IMR-90 (cell line): ENCODE measurements at places on chromosomes 4 and X. TPM values are rescaled to one million over a fixed set of nuclear protein-coding genes. Genes with fewer than 3 reads are reported as not detected.

GRCh38 chrX:153414856-153415510, 3.7 kb downstream of the ZFP92 start:
- H3K4me1 ChIP-seq, result no peaks in the 10 kb centered on the region
- no peak overlapping the region for H3K4me3 ChIP-seq

Gene SLIT2
- polyA plus RNA-seq, result 13.0 and 14.3 TPM in 2 replicates

GRCh38 chr4:157043131-157043530, 32.8 kb upstream of the GLRB start:
- 0 out of 2 replicates have a peak, but pooled peaks cover 3% of the 10 kb centered on the region for H3K4me1 ChIP-seq
- H3K36me3 ChIP-seq, result no peaks in the 10 kb centered on the region
- no peaks in the 10 kb centered on the region for H3K27me3 ChIP-seq
- peak; percentile 51 for DNase-seq
- H3K4me3 ChIP-seq, result no peak overlapping the region
- no peak overlapping the region for H3K27ac ChIP-seq

Gene ART3
- 0.15 and 0.30 TPM in 2 replicates for polyA plus RNA-seq

GRCh38 chrX:115367951-115368350, 78.4 kb downstream of the LUZP4 start:
- H3K27ac ChIP-seq, result no peak overlapping the region
- H3K36me3 ChIP-seq, result no peaks in the 10 kb centered on the region
- peak; percentile 18 for DNase-seq
- H3K4me3 ChIP-seq, result no peak overlapping the region

DNA sequence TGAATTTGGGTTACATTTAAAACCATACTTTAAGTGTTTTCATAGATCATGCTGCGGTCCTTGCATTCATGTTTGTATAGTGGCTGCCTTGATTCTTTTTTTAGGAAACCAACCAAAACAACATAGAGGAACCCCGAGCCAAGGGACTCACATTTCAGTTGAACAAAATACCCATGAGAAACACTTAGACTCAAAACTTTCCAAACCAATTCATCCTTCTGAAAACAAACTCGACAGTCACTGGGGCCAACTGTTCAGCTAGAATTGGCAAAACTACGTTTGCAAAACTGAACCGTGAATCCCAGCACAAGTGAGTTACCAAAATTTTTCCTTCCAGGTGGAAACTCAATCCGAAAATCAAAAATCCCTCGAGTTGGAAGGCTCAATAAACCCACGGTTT, 1.4 kb downstream of the ADGRA3 start:
- peak; percentile 43 for DNase-seq
- no peaks in the 10 kb centered on the region for H3K36me3 ChIP-seq
- peak overlapping the region; percentile 56 for H3K4me3 ChIP-seq
- H3K27me3 ChIP-seq, result no peaks in the 10 kb centered on the region
